Hepatocyte (in vitro differentiated cells): ENCODE measurements at places on chromosomes 1 and 21.

- no peak for DNase-seq
Measured at GRCh38 chr1:230907472-230908205, 39.3 kb upstream of the C1orf198 start.

- no peak for DNase-seq
Measured at GRCh38 chr1:35143737-35144508, 49.0 kb downstream of the SFPQ start.

- DNase-seq: no peak
Measured at GRCh38 chr1:63319046-63320021, 3.0 kb upstream of the FOXD3 start.

DNA sequence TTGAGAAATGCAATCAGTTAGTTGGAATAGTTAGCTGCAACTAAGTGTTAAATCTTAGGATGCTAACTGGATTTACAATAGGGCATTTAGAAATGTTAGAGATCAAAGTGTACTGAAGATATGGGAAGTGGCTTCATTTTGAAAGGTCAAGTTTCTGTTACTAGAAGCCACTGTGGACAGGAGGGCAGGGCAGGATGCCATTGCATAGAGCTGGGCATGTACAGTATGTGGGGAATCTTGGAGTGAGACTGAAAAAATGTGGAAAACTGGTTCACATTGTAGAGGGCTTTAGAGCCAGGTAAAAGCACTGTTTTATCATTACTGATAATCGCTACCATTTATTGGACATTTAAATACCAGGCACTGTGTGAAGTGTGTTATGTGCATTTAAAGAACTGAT is 31.0 kb downstream of the ARID1A start:
- DNase-seq: no peak

DNA sequence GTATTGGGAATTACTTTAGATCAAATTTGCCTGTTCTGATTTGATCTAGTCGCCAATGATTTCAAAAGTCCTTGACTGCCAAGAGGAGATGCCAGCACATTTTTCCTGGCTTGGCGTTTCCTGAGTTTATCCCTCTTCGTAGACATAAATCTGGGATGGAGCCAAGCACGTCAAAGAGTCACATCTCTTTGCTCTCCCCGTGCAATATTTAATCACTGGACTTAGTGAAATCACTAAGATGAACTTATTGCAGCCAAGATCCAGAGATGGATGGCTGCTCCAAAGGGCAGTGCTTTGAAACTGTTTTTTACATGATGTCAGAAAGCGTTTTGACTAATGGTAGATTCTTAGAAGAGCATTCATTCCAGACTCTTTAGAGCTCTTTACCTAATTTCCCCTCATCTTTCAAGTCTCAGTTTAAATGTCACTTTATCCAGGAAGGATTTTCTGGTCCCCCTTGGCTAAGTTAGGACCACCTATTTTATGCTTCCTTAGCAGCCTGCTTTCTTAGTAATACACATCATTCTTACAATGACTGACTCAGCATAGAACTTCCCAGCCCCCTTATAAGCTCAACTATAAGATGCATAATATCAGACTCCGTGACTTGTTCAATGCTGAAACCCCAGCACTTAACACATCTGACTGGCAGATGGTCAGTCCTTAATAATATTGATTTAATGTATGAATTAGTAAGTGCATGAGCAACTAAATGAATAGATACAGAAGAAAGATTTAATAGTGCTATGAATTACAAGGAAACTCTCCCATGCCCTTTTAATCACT is 94.4 kb upstream of the GREM2 start:
- DNase-seq: peak; percentile 12

- DNase-seq: peak; percentile 44
Measured at GRCh38 chr1:201696217-201696761, 132.7 kb upstream of the IPO9 start.

- peak; percentile 17 for DNase-seq
Measured at GRCh38 chr1:172588296-172589291, 55.6 kb downstream of the SUCO start.

GRCh38 chr1:3033040-3033789 is 11.9 kb downstream of the ACTRT2 start:
- DNase-seq: no peak

- no peak for DNase-seq
Measured at GRCh38 chr1:230747890-230748800, 957 bp downstream of the CAPN9 start.

DNA sequence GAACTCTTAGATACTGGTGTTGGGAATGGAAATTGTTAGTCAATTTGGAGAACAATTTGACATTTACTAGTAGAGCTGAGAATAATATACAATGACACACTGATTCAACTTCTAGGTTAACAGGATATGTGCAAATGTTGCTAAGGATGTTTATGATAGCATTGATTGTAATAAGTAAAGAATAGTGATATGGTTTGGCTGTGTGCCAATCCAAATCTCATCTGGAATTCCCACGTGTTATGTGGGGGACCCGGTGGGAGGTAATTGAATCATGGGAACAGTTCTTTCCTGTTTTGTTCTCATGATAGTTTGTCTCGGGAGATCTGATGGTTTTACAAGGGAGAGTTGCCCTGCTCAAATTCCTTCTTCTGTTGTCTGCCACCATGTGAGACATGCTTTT is 302.4 kb upstream of the TMPRSS15 start:
- DNase-seq: no peak

DNA sequence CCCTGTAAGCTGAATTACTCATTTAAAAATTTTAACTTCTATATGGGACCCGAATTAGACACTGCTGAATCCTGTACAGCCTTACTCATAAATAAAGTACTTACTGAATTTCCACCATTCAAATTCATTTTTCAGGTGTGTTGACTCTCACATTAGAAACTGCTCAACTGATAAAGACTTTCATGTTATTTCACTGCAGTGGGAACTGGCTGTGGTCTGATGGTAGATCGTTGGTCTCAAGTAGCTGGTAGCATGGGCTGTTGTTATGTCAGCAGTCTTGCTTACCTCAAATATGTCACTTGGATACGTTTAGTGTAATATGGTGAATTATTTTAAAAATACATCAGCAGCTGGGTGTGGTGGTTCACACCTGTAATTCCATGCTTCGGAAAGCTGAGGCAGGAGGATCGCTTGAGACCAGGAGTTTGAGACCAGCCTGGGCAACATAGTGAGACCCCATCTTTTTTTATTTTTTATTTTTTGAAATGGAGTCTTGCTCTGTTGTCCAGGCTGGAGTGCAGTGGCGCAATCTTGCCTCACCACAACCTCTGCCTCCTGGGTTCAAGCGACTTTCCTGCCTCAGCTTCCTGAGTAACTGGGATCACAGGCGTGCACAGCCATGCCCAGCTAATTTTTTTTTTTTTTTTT is 10.4 kb downstream of the DEGS1 start:
- DNase-seq: no peak

- DNase-seq: no peak
Measured at GRCh38 chr1:54114001-54114400, 38.8 kb downstream of the CDCP2 start.

GRCh38 chr1:169250795-169251194 is 116.8 kb downstream of the NME7 start:
- no peak for DNase-seq

GRCh38 chr1:218304281-218305039 is 19.4 kb downstream of the RRP15 start:
- DNase-seq: no peak

DNA sequence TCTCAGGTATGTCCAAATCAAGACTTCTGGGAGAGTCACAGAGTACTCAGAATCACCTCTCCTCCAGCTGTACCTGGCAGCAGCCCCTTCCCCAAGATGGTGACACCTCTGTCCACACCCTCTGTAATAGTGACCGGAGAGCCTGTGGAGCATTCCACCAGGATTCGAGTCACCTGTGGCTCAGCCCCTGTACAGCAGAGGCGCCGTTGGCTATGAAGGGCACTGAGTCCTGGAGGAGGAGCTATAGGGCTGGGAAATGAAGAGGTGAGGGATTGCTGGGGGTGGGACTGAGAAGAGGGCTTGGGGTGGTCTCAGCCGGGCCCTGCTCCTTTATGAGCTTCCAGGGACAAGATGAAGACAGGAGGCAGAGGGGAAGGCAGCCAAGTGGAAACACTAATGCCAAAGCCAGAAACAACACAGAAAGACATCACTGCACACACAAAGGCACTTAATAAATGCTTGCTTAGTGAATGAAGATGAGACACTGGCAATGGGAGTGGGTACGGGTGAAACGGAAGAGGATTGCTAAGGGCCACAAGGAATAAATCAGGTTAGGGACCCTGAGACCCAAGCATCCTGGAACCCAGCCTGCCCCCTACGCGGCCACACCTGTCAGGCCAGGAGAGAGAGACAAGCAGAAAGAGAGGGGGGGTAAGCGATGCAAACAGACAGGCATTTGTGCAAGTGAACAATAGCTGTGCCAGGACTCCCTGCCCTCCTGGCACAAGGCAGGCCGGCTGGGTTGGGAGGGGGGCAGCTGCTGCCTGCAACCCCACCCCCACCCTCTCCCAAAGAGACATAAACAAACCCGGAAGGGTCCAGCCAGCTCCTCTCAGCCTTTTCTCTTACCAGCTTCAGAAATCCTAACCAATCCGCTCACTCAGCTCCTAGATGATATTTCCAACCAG is 3.9 kb downstream of the ARHGEF2 start:
- no peak for DNase-seq
